ENCODE measurements at places on chromosomes 16 and 17.

DNA sequence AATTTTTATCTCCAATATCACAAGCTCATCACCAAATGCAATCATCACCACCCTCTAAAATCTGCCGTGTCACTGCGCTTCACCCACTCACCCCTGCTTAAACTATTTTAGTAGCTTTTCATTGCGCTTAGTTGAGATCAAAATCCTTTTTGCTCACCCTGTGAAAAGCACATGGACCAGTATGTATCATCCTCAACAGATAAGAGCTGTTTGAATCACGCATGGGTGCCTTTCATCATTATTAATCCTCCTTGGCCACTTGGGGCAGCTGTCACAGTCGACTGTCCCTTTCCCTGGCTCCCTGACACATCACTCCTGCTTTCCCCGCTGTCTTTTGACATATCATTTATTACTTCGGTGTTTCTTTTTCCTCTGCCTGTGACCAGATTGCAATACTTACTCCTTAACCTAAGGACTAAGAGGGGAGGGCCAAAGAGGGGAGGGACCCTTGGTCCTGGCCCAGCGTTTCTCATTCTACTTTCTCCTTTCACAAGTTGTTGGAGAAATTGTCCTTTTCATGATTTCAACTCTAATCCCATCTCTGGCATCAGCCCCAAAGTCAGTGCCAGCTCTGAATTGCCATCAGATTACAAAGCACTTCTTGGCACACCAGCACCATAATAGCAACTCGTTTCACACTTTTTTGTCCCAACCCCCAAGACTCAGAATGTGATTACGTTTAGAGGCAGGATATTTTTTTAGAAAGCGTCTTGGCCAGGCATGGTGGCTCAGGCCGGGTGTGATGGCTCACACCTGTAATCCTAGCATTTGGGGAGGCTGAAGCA lies 8.6 kb upstream of the KDM6B start:
- DNase-seq: no peak

- DNase-seq: no peak
These were observed 32.4 kb downstream of the SPAG9 start for GRCh38 chr17:51088287-51088686.

GRCh38 chr16:66364959-66365306 lies 1.6 kb upstream of the CDH5 start:
- no peak for DNase-seq

GRCh38 chr16:69039333-69039941 lies 66.0 kb upstream of the HAS3 start:
- no peak for DNase-seq

- DNase-seq: no peak
These were observed 792 bp downstream of the PPP1R9B start for GRCh38 chr17:50149417-50150353.

GRCh38 chr17:56178203-56178602 lies 24.9 kb downstream of the ANKFN1 start:
- no peak for DNase-seq

DNA sequence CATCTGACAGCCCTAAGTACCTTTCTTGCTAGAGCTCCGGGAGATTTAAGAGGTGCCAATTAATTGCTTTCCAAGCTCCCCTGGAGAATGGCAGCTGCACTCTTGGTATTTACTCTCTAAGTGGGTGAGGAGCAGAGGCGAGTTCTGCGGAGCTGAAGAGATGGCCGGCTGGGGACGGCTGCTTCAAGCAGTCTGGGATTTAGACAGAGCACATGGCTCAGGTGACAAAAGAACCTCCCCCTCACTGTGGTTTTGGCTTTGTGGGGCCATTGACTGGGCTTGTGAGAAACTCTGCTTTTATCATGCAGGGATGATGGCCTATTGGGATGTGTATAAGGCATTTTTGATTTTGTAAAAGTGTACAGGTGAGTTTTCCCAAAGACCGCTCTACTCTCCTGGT lies 239.3 kb upstream of the EEF2KMT start:
- DNase-seq: no peak

All from NCI-H2107 (cell line).